ENCODE measurements at places on chromosomes 1 and 21. TPM values are rescaled to one million over a fixed set of nuclear protein-coding genes. Genes with fewer than 3 reads are reported as not detected.

The GJB4 gene
- polyA plus RNA-seq: 27.2 TPM

The GSTM3 gene
- 115 TPM for polyA plus RNA-seq

The TIE1 gene
- polyA plus RNA-seq: not detected

The C8B gene
- 0.04 TPM for polyA plus RNA-seq

The DYNLT5 gene
- polyA plus RNA-seq: not detected

The RPTN gene
- polyA plus RNA-seq: 0.64 TPM

The COL11A1 gene
- 0.37 TPM for polyA plus RNA-seq

The C1orf74 gene
- polyA plus RNA-seq: 48.0 TPM

The ERICH3 gene
- polyA plus RNA-seq: not detected

The KIF26B gene
- 0.80 TPM for polyA plus RNA-seq

The F13B gene
- polyA plus RNA-seq: not detected

The S100A16 gene
- 2,299 TPM for polyA plus RNA-seq

The GBP3 gene
- 51.1 TPM for polyA plus RNA-seq

The ZMYND12 gene
- polyA plus RNA-seq: 0.31 TPM

The ATP1A4 gene
- not detected for polyA plus RNA-seq

DNA sequence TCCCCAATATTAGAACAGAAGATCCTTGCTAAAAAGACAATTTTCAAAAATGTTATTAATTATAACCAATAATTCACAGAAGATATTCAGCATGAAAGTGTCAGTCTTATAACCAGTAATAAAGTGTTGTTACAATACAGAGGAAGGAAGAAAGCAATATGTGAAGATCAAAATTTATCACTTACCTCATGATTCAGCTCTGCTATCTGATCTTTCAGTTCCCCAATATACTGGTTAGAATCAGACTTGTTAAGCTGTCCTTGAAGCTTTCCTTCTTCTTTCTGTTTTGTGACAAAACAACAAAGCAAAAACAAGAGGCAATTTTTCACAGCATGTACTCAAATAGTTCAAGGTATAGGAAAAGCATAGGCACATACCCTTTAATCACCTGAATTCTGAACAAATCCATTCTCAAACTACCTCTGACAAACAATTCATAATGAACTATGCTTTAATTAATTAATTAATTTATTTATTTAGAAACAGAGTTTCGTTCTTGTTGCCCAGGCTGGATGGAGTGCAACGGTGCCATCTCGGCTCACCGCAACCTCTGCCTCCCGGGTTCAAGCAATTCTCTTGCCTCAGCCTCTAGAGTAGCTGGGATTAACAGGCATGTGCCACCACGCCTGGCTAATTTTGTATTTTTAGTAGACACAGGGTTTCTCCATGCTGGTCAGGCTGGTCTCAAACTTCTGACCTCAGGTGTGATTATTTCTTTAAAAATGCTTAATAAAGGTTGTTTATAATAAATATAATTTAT, 76.9 kb upstream of the GFI1 start:
- H3K4me3 ChIP-seq: no peak overlapping the region
- peaks cover 3% of the 10 kb centered on the region for H3K4me1 ChIP-seq
- DNase-seq: no peak
- H3K27me3 ChIP-seq: no peaks in the 10 kb centered on the region
- no peak overlapping the region for H3K27ac ChIP-seq

DNA sequence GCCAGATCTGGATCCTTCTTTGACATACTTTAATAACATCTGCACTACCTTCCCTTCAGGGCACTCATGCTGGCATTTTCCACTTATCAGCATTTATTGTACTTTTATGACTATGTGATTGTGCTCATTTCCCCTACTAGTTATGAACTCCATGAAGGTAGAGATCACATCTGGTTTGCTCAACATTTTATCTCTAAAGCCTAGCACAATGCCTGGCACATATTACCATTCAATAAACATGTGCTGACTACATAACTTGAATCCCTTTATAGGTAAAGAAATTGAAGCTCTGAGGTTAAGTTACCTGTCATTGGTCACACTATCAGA, 221.2 kb downstream of the HHIPL2 start:
- no peaks in the 10 kb centered on the region for H3K4me1 ChIP-seq
- no peaks in the 10 kb centered on the region for H3K27me3 ChIP-seq
- no peaks in the 10 kb centered on the region for H3K36me3 ChIP-seq
- no peak for DNase-seq

GRCh38 chr1:112717263-112717873, 2.2 kb upstream of the PPM1J start:
- no peak for DNase-seq
- H3K36me3 ChIP-seq: peaks cover 2% of the 10 kb centered on the region
- peaks cover 15% of the 10 kb centered on the region for H3K4me1 ChIP-seq
- H3K27ac ChIP-seq: no peak overlapping the region

- no peaks in the 10 kb centered on the region for H3K4me1 ChIP-seq
- no peak for DNase-seq
- no peak overlapping the region for H3K27ac ChIP-seq
- H3K27me3 ChIP-seq: no peaks in the 10 kb centered on the region
- no peak overlapping the region for H3K4me3 ChIP-seq
Observed at GRCh38 chr1:111332190-111332589, 41.5 kb downstream of the CHIA start.

DNA sequence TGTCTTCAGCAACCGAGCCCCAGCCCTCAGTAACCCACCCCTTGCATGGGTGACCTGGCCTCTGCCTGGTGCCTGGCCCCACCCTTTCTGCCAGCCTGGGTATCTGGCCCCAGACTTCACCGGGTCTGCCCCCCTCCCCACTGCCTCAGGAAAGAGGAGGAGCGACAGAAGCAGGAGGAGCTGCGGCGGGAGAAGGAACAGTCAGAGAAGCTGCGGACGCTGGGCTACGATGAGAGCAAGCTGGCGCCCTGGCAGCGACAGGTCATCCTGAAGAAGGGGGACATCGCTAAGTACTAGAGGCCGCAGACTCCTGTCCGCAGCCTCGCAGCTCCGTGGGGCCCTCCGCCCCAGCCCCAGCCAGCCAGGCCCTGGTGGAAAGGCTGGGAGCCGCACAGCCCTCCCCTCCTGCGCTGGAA, 6.1 kb downstream of the TNFRSF25 start:
- peaks cover 12% of the 10 kb centered on the region for H3K27me3 ChIP-seq
- H3K27ac ChIP-seq: no peak overlapping the region
- peaks cover 24% of the 10 kb centered on the region for H3K36me3 ChIP-seq
- no peak for DNase-seq
- H3K4me3 ChIP-seq: no peak overlapping the region
- H3K4me1 ChIP-seq: no peaks in the 10 kb centered on the region

GRCh38 chr21:44929799-44930542, 9.3 kb upstream of the ITGB2 start:
- no peaks in the 10 kb centered on the region for H3K36me3 ChIP-seq
- no peak overlapping the region for H3K4me3 ChIP-seq
- no peak overlapping the region for H3K27ac ChIP-seq

- H3K36me3 ChIP-seq: no peaks in the 10 kb centered on the region
- H3K27ac ChIP-seq: peak overlapping the region; percentile 92
- peaks cover 34% of the 10 kb centered on the region for H3K4me1 ChIP-seq
- no peak overlapping the region for H3K4me3 ChIP-seq
- no peaks in the 10 kb centered on the region for H3K27me3 ChIP-seq
Observed at GRCh38 chr21:41715649-41716281, 51.1 kb downstream of the RIPK4 start.

DNA sequence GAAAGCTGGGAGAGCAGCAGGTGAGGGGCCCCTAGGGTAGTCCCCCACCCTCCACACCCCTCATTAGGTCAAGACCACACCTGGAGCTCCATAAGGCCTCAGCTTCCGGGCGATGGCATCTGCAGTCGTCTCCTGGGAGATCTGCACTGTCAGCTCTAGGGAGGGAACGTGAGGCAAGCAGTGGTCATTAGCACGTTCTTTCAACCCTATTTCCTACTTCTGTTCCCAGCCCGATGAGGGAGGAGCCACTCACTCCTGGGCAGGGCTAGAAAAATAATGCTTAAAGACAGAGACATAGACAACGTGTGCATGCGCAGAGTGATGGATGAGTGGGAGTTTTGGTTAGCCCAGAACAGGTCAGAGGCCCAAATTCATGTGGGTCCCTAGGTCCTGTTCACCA, 9.7 kb downstream of the KDF1 start:
- no peak overlapping the region for H3K27ac ChIP-seq
- DNase-seq: no peak
- peaks cover 40% of the 10 kb centered on the region for H3K36me3 ChIP-seq
- H3K4me3 ChIP-seq: no peak overlapping the region
- no peaks in the 10 kb centered on the region for H3K27me3 ChIP-seq

DNA sequence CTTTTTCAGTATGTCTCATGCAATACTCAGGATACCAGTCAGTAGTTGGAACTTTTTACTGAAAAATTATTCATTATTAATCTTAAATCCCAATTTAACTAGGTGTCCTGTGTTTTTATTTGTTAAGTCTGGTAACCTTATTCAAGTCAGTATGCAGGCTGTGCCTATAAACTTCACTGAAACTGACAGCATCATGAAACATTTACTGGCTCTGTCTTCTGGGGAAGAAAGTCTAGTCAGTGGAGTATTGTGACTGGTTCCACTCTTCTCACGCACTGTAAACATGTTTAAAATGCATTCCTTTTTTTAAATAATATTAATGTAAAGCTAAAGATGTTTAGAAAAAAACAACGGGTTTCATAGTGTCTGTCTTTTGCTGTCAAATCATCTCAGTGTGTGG, 739.7 kb downstream of the LTN1 start:
- H3K4me1 ChIP-seq: peaks cover 9% of the 10 kb centered on the region
- DNase-seq: no peak
- H3K27me3 ChIP-seq: no peaks in the 10 kb centered on the region
- H3K27ac ChIP-seq: no peak overlapping the region
- H3K4me3 ChIP-seq: no peak overlapping the region

- no peaks in the 10 kb centered on the region for H3K27me3 ChIP-seq
- no peaks in the 10 kb centered on the region for H3K4me1 ChIP-seq
- H3K27ac ChIP-seq: no peak overlapping the region
- no peak for DNase-seq
- no peak overlapping the region for H3K4me3 ChIP-seq
Observed at GRCh38 chr1:115882913-115883902, 42.3 kb upstream of the NHLH2 start.

- H3K4me3 ChIP-seq: no peak overlapping the region
- H3K27me3 ChIP-seq: no peaks in the 10 kb centered on the region
- DNase-seq: no peak
- H3K36me3 ChIP-seq: peaks cover 15% of the 10 kb centered on the region
Observed at GRCh38 chr1:2497891-2498290, 21.8 kb downstream of the PLCH2 start.

GRCh38 chr1:162087574-162087973, 18.1 kb downstream of the NOS1AP start:
- H3K4me1 ChIP-seq: no peaks in the 10 kb centered on the region
- no peak for DNase-seq
- H3K4me3 ChIP-seq: no peak overlapping the region
- no peaks in the 10 kb centered on the region for H3K36me3 ChIP-seq
- H3K27ac ChIP-seq: no peak overlapping the region
- H3K27me3 ChIP-seq: no peaks in the 10 kb centered on the region

- no peak overlapping the region for H3K27ac ChIP-seq
- DNase-seq: no peak
- no peaks in the 10 kb centered on the region for H3K36me3 ChIP-seq
Observed at GRCh38 chr1:54284781-54285529, 85.0 kb downstream of the MRPL37 start.

- H3K27ac ChIP-seq: no peak overlapping the region
- no peak for DNase-seq
- H3K4me3 ChIP-seq: no peak overlapping the region
- H3K27me3 ChIP-seq: no peaks in the 10 kb centered on the region
- H3K4me1 ChIP-seq: no peaks in the 10 kb centered on the region
Observed at GRCh38 chr1:33893147-33893830, 29.4 kb downstream of the HMGB4 start.

DNA sequence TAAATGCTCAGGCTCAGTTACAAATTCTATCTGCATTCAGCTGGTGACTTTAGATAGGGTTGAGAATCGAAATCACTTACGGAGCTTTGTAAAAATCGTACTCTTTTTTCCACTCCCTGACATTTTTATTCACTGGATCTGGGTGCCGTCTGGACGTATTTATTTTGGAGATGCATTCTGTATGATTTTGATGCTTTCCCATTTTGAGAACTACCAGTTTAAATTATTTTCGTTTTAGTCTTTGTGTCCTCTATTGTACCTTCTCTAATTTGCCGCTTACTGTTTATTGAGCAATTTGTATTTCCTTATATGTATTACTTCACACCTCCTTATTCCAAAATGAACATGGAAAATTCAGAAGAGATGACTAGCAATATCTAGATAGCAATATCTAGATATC, 96.2 kb downstream of the FASLG start:
- no peak for DNase-seq
- no peak overlapping the region for H3K27ac ChIP-seq
- no peaks in the 10 kb centered on the region for H3K36me3 ChIP-seq
- H3K27me3 ChIP-seq: no peaks in the 10 kb centered on the region
- no peak overlapping the region for H3K4me3 ChIP-seq

- no peak for DNase-seq
- H3K4me1 ChIP-seq: peaks cover 30% of the 10 kb centered on the region
- H3K27me3 ChIP-seq: no peaks in the 10 kb centered on the region
Observed at GRCh38 chr1:94970783-94971182, 43.9 kb upstream of the CNN3 start.

GRCh38 chr1:13543451-13544220, 29.8 kb upstream of the LRRC38 start:
- no peak overlapping the region for H3K27ac ChIP-seq
- H3K27me3 ChIP-seq: no peaks in the 10 kb centered on the region
- H3K36me3 ChIP-seq: no peaks in the 10 kb centered on the region
- no peaks in the 10 kb centered on the region for H3K4me1 ChIP-seq
- no peak for DNase-seq

DNA sequence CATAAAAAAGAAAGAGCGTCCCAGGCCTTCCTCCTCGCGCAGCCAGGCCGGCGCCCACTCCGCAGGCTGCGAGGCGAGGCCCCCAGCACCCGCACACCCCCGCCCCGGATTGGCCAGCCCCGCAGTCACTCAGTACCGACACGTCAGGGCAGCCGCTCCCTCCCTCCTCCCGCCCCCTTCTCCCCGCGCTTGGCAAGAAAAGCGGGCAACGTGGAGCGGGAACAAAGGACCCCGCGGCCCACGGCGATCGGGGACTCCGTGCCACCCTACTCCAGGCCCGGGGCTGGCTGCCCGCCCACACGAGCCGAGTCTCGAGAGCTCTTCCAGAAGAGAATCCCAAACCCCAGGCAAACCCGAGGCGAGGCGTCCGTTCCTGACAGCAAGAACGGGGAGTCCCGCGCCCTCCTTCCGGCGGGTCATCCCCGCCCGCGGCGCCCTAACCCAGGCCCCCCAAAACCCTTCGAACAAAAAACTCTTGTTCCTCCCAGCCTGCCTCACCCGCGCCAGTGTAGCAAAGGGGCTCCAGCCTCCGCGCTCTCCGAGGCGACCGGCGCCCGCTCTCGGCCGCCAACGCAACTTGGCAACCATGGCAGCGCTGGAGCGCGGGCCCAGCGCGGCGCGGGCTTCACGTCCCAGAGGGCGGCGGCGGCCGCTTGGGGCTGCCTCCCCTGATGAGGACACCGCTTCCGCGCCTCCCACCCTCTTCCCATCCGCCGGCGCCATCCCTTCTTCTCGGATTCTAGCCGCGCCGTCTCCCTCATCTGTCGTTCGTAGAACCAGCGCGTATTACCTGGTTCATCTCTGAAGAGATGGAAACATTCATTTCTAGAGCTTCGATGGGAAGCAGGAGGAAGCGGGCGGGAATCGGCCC, 645 bp downstream of the IVNS1ABP start:
- peak overlapping the region; percentile 85 for H3K4me3 ChIP-seq
- no peak for DNase-seq
- no peaks in the 10 kb centered on the region for H3K36me3 ChIP-seq

GRCh38 chr1:197305925-197306324, 37.9 kb downstream of the CRB1 start:
- H3K4me3 ChIP-seq: no peak overlapping the region
- H3K4me1 ChIP-seq: no peaks in the 10 kb centered on the region
- no peaks in the 10 kb centered on the region for H3K36me3 ChIP-seq

Measured in keratinocyte (primary cell).